ENCODE measurements at places on chromosomes 5 and 9.

GRCh38 chr9:117547904-117548303 is 133.0 kb upstream of the ASTN2 start:
- no peak for DNase-seq

GRCh38 chr5:149846021-149846420 is 98.6 kb downstream of the PDE6A start:
- no peak for DNase-seq

GRCh38 chr5:92992073-92992472 is 588.9 kb downstream of the NR2F1-AS1 start:
- DNase-seq = no peak

- DNase-seq = no peak
Measured at GRCh38 chr9:106481013-106481609, 381.9 kb upstream of the ZNF462 start.

DNA sequence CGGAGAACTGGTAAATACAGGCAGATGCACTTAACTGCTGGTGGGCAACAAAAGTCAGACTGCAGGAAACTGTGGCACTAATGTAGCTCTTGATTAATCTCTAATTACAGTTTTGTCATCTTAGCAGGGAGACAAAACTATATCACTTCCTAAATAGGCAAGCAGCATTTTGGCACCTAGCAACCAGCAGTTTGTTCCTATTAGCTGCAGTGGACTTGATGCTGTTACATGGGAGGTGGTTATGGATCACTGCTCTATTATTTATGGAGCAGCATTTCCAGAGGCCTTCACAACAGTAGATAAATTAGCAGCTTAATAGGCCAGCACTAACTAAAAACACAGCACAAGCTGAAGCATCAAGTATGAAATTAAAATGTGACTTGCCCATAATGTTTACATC is 518.3 kb upstream of the ITGA1 start:
- no peak for DNase-seq

GRCh38 chr5:98816582-98817222 is 43.2 kb downstream of the RGMB start:
- DNase-seq = no peak

- DNase-seq = no peak
Measured at GRCh38 chr9:94014920-94015319, 59.8 kb upstream of the BARX1 start.

GRCh38 chr5:113293068-113293974 is 141.5 kb downstream of the TSSK1B start:
- no peak for DNase-seq

- no peak for DNase-seq
Measured at GRCh38 chr9:81680006-81680405, 9.3 kb downstream of the TLE1 start.

DNA sequence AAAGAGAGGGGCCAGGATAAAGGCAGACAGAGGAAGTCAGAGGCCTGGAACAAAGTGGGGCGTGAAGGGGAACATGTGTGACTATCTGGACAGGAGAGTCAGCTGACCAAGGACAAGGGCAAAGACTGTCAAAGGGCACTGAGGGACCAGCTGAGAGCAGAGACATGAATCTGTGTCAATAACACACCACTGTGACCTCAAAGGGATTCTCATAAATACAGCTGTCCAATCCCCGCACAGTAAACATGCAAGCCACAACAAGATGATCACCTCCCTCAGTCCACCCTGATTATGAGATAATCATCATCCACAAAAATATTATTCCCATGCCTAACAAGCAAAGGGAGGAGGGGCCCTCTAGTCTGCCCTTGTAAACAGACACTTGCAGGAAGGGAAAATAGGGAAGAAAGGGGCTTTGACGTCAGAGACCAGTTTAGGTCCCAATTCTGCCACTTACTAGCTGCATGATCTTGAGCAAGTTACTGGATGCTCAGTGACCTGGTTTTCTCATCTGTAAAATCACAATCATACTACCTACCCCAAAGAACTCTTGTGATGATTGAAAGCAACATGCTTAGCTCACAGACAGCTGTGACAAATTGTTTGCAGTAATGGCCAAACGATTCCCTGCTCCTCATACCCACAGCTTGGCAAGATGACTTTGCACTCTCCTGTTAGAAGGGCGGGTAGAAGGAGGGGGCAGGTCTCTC is 41.8 kb downstream of the RAPGEF1 start:
- DNase-seq = no peak

- no peak for DNase-seq
Measured at GRCh38 chr9:79279356-79279755, 292.4 kb upstream of the TLE4 start.

GRCh38 chr9:88051138-88051537 is 76.8 kb upstream of the CDK20 start:
- DNase-seq = no peak

DNA sequence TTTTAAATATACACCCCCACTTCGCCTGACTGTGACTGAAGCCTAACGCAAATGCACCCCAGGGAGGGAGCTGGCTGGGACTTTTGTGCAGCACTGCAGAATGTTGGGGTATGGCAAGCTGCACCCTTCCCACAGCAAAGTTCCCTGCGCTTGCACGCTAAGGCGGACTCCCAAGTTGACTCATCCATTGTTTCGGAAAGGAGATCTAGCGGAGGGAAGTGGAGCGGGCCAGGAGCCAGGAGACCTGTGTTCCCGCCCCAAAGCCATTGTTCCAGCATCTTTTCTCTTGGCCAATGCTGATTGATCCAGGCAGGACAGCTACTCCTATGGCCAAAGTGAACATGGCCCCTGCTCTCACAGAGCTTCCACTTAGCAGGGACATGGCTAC is 202.9 kb downstream of the AOPEP start:
- DNase-seq = no peak

GRCh38 chr9:128416014-128416413 is 4.6 kb upstream of the CERCAM start:
- DNase-seq = no peak

DNA sequence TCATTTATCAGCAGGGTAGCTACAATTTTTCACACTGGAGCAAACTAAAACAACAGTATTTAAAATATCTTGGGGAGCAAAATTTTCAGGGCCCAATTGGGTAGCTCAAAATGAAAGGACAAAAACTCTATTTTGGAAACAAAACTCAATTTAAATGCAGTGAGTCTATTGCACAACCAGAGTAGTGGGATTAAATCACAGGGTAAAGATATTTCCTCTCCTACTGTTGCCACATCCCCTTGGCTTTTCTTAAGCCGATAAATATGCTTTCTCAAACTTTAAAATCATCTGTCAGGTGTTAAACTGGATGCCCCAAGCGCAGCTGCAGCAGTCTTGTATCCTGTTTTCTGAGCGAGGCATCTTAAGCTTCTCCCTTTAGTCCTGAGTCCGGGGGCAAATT is 1474.3 kb upstream of the CDH9 start:
- no peak for DNase-seq

DNA sequence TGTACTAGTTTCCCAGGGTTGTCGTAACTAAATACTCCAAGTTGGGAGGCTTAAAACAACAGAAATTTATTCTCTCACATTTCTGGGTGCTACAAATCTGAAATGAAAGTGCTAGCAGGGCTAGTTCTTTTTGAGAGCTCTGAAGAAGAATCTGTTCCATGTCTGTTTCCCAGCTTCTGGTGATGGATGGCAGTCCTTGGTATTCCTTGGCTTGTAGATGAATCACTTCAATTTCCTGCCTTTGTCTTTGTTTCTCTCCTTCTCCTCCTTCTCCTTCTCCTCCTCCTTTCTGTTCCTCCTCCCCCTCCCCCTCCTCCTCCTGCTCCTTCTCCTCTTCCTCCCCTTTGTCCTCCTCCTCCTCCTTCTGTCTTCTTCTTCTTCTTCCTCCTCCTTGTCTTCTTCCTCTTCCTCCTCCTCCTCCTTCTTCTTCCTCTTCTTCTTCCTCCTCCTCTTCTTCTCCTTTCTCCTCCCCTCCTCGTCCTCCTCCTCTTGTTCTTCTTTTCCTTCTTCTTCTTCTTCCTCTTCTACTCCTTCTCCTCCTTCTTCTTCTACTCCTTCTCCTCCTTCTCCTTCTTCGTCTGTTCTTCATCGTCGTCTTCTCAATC is 104.7 kb upstream of the ANKRD55 start:
- DNase-seq = no peak
